ENCODE measurements at places on chromosomes 16 and 17.

GRCh38 chr17:56351675-56352074 is 198.4 kb downstream of the ANKFN1 start:
- no peak for DNase-seq

DNA sequence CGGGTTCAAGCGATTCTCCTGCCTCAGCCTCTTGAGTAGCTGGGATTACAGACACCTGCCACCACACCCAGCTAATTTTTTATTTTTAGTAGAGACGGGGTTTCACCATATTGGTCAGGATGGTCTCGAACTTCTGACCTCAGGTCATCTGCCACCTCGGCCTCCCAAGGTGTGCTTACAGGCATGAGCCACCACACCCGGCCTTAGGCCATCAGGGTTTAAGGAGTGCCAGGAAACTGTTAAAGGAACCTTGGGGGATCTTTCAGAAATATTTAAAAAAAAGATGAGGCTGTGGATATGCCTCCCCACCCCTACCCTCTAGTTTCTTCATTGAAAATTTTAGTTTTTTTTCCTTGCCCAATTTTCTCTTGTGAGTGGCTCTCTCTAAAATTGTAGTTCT is 31.4 kb upstream of the UBE2G1 start:
- no peak for DNase-seq

- no peak for DNase-seq
Observed at GRCh38 chr17:42255445-42255844, 20.7 kb downstream of the STAT5B start.

DNA sequence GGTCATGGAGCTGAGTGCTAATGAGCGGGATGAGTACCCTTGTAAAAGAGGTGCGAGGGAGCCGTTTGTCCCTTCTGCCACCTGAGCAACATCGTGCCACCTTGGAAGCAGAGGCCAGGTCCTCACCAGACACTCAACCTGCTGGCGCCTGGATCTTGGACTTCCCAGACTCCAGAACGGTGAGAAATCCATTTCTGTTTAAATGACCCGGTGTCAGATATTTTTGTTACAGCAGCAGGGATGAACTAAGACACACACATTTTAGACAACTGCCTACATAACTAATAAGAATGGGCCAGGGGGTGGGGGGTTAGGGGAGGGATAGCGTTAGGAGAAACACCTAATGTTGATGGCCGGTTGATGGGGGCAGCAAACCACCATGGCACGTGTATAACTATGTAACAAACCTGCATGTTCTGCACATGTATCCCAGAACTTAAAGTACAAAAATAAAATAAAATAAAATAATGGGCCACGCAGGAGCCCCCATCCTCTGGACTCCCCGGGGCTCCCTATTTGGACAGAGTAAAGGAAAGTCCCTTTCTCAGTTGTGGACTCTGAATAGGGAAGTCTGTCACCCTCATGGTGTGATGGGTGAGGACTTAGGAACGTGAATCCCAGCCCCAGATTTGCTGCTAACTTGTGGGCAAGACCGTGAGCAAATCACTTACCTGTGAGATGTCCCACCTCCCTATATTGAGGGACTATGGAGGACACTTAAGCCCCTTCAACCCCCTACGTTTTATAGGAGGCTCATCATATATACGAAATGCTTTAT is 60.6 kb upstream of the DNAH17 start:
- no peak for DNase-seq

- no peak for DNase-seq
Observed at GRCh38 chr17:19646788-19647696, 1.5 kb upstream of the ALDH3A2 start.

- no peak for DNase-seq
Observed at GRCh38 chr17:78252701-78253635, 21.5 kb downstream of the TMEM235 start.

DNA sequence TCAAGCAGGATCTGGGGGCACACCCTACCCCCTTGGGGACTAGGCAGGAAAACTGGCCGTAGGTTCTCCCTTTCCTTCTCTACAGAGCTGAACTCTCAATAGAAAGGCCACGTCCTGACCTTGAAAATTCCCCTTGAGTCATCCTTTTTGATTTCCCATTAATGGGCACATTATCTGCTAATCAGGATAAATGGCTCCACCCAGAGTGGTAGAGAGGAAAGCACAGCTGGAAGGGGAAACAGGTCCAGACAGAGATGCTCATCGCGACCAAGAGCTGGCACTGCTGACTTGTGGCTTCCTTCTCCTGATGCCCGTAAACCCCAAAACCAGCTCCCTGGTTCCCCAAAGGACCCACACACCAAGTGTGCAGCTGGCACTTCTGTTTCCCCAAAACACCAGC is 206.5 kb upstream of the CDH5 start:
- no peak for DNase-seq

DNA sequence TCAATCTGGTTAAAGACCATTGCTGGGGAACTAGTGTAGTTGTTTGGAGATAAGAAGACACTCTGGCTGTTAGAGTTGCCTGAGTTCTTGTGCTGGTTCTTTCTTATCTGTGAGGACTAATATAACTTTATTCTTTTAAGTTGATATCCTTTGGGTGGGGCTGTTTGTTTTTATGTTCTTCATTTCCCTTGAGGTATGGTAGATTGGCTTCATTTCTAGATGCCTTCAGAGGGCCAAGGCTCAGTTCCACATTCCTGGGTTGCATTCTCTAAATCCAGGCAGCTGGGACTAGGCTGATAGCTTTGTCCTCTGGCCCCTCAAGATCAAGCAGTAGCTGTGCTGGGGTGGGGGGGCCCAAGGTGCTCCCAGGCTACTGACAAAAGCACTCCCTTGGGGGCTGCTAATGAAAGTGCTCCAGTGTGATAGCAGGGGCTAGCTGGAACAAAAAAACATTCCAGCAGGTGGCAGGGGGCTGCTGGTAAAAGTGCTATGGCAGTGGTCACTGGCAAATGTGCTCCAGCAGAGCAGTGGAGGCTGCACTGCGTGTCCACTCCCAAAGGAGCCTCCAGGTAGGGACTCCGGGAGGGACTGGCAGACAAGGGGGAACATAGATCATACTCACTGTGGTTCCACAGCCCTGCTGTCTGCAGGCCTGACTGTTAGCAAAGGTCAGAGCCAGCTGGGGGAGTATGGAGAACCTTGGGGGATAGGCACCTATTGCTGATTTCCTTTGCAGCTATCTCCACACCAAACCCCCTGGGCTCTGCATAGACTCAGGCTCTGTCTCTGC is 45.9 kb upstream of the KCNJ16 start:
- DNase-seq, result no peak

GRCh38 chr16:61858988-61859387 is 177.2 kb downstream of the CDH8 start:
- DNase-seq, result no peak

DNA sequence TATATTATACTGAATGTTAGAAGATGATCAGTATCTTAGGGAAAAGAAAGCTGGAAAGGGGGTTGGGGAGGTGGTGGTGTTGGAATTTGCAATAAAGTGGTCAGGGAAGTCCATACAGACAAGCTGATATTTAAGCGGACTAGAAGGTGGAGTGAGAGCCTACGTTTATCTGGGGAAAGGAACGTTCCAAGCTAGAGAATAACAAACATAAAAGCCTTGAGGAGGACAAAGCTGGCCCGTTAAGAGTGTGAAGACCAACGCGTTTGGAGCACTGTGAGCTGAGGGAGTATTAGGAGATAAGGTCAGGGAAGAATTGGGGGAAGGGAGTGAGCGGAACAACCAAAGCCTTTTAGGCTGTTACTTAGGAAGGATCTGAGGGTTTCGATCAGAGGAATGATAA is 1.4 kb downstream of the DDX42 start:
- DNase-seq, result no peak

- no peak for DNase-seq
Observed at GRCh38 chr16:60217787-60218186, 1483.7 kb upstream of the GOT2 start.

- no peak for DNase-seq
Observed at GRCh38 chr17:8019665-8020650, 17.5 kb downstream of the GUCY2D start.

DNA sequence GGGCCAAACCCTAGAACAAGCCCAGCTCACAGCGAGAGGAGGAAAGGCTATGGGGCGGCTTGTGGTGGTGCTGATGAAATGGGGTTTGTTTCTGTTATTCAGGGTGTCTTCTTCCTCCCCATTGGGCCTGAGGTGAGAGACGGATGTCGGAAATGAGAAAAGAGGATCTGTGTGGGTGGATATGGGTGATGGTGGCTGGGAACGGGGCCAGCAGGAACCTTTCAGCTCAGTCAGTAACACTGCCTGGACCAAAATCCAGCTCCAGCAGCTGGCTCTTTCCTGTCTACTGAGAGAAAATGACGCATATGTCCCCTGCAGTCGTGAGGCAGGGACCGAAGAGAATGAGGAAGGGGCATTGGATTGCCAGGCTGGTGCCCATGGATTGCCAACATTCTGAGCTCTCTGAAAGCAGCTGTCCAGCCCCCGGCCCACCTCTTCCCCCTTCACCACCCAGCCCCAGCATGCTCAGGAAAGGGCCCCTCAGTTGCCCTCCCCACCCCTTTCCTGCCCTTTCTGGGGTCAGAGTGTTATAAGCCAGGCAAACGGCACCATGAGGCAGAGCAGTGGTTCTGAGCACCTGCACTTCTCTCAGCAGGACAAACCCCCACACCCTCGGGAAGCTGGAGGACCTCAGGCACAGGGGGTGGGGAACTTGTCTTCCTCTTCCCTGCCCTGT is 4.0 kb downstream of the MYH3 start:
- DNase-seq, result no peak

GRCh38 chr16:67865318-67865717 is 7.5 kb upstream of the EDC4 start:
- DNase-seq, result no peak

- no peak for DNase-seq
Observed at GRCh38 chr16:87850009-87851006, 19.0 kb downstream of the SLC7A5 start.

DNA sequence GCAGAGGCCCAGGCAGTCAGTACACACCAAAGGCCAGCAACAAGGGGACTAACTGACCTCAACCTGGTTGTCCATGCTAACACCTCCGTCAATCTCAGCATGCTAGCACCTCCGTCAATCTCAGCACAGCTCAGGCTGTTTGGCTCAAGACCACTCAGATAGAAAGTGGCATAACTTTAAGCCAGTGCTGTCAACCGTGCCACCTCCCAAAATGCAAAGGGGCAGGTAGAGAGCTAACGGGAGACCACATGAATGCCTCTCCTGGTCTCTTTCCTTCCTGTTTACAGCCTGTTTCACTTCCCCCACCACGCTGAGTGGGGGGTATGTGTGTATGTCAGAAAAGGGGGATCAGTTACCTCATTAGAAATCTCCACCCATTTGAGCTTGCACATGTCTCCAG is 3.3 kb downstream of the UBTF start:
- DNase-seq, result no peak

DNA sequence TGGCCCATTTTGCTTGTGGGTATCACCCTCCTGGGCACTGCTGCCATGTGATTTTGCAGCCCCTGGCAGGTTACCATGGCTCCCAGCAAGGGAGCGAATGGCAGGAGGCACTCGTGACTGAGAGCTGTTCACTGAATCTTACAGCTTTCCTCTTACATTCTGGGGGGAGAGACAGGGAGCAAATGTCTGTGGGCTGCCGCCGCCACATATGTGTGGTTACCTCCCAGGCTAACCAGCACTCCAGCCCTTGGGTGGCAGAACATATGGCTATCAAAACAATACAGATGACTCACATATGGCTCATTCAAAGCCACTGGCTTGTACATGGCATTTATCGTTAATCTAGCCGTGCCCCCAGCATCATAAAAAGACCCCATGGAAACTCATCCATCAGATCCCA is 19.8 kb downstream of the GTF3C1 start:
- DNase-seq, result no peak

- no peak for DNase-seq
Observed at GRCh38 chr16:88308441-88309173, 74.2 kb upstream of the ZNF469 start.

- no peak for DNase-seq
Observed at GRCh38 chr17:67557052-67557845, 160.5 kb upstream of the NOL11 start.

GRCh38 chr17:76734080-76734840 is 2.9 kb downstream of the SRSF2 start:
- no peak for DNase-seq

GRCh38 chr16:82271636-82272035 is 101.6 kb upstream of the MPHOSPH6 start:
- DNase-seq, result no peak

GRCh38 chr16:50528820-50529219 is 19.4 kb upstream of the NKD1 start:
- DNase-seq, result no peak

- no peak for DNase-seq
Observed at GRCh38 chr16:30023586-30023985, 588 bp downstream of the C16orf92 start.

GRCh38 chr17:41624208-41625101 is at the start of gene KRT17:
KRT17 (minus strand) TSS chr17:41624575; CDS start chr17:41624509, 66 bp downstream.
- no peak for DNase-seq

DNA sequence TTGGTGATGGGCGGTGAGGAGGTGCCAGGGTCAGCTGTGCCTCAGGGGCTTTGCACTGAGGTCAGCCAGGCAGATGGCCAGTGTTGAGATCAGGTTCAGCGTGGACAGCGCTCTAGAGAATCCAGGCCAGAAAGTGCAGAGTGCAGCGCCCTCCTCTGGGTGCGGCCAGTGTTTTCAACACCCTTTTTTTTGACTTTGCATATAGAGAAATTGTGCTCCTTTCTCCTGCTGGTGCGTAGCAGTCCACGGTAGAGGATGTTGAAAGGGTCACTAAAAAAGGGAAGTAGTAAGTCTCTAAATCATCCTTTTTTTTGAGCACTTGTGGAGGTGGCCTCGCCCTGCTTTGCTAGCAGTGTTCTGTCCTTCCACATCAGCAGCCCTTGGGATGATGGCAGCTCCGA is 53.9 kb downstream of the BANP start:
- no peak for DNase-seq

- DNase-seq, result no peak
Observed at GRCh38 chr16:83862661-83863060, 36.3 kb upstream of the MLYCD start.

GRCh38 chr17:46795379-46795952 is 23.0 kb downstream of the WNT3 start:
- DNase-seq, result no peak

DNA sequence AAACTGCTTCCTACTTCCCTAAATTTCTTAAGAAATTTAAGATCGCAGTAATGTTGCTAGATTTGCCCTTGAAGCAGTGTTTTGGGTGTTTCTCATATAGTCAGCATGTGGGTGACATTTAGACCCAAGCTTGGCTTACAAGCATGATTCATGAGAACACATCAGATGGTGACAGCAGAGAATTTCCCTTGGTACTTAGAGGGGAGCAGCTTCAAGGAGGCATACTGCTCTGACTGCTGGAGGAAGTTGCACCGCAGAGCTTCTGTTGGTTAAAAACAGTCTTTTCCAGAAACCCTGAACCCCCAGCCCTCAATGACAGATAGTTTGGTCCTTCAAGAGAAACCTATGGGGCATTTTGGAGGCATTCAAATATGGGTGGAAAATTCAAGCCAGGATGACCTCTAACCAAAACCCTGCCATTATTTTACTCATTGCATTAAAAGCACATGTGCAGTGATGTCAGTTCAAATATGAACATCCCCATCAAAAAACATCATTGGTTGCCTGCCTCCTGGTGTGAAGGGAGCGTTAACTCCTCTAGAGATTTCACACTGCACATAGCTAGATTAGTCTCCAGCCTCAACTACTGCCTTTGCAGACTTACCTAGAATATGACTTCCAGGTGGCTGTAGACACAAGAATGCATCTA is 201.5 kb upstream of the CACNG5 start:
- no peak for DNase-seq

All from brain pericyte (primary cell).